ENCODE measurements at places on chromosomes 5 and 9.

DNA sequence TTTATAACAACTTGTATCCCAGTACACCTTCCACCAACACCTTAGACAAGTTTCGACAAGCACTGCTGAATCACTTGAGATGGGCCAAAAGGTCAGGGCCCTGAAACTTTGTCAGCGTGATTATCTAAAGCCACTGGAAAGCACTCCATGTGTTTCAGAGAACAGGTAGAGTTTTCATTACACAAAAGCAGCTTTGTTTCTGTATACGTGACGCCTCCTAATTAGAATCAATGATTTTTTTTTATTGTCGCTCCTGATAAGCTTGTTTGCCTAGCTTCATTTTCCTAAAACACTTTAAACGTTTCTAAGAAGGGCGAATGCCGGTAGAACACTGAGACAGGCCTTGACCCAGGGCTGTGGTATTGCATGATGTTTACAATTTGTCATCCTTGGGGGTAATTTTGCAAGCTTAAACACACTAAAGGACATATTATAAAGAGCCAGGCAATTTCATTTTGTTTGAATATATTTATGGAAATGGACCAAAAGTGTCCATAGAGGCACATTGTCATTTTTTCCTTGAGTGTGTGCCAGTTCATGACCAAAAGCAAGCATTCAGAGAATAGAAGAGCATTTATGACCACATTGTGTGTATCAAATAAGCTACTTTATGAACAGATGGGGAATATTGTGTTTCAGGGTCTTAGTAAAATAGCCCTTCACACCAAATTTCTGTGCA, 193.6 kb downstream of the GLIS3 start:
- DNase-seq, result no peak

- DNase-seq, result no peak
Observed at GRCh38 chr9:98009936-98010335, 26.8 kb downstream of the ANP32B start.

DNA sequence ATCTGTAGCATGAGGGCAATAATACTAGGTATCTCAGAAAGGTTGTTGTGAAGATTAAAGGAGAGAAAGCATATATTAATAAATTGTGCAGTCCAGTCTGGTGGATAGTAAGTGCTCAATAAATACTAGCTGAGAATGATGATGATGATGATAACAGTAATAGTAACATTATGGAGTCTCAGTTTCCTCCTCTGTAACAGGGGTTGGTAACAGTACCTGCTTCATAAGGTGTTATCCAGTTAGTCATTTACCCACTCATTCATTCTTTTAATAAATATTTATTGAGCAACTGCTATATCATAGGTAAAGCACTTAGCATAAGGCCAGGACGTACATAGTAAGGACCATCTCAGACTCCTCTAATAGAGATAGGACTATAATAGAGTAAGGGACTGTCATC, 7.6 kb downstream of the SLC6A7 start:
- DNase-seq, result no peak

GRCh38 chr9:130938184-130938651, 829 bp downstream of the FIBCD1 start:
- no peak for DNase-seq

DNA sequence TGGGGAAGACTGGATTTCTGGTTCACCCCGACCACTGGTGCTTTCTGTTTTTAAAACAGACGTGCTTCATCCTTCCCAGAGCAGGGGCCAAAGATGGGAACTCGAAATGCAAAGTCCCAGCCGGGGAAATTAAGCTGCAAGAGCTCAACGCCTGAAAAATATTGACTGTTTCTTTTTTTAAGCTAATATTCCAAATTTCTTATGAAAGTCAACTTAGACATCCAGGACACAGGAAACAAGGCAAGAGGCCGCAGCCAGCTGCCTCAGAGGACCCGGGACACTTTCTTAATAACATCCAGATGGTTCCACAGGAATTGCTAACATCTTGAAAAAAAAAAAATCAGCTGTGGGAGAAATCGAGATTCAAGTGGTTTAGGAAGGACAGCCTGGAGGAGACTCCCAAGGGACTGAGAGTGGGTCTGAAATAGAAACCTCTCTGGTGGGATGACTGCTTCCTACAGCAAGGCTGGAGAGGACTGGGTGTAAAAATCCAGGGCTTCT, 144.9 kb downstream of the FGF1 start:
- no peak for DNase-seq

GRCh38 chr9:89750117-89750791, 145.4 kb downstream of the GADD45G start:
- DNase-seq, result no peak

DNA sequence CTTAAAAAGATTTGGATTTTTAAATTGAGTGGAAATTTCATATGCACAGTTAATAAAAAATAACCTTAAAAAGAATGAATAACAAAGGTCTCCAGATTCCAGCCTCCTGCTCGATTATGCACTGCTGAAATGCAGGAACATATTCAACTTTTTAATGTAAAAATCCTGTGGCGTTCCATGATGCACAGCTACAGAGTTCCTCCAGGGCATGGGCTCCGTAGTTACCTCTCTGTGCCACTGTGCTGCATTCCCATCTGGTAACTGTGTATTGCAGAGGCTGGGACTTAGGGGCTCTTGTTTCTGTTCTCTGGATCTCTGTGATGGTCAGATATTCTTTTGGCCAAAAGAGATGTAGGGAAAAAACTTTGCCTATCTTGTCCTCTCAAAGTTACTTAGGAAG, 31.5 kb upstream of the EQTN start:
- DNase-seq, result no peak

DNA sequence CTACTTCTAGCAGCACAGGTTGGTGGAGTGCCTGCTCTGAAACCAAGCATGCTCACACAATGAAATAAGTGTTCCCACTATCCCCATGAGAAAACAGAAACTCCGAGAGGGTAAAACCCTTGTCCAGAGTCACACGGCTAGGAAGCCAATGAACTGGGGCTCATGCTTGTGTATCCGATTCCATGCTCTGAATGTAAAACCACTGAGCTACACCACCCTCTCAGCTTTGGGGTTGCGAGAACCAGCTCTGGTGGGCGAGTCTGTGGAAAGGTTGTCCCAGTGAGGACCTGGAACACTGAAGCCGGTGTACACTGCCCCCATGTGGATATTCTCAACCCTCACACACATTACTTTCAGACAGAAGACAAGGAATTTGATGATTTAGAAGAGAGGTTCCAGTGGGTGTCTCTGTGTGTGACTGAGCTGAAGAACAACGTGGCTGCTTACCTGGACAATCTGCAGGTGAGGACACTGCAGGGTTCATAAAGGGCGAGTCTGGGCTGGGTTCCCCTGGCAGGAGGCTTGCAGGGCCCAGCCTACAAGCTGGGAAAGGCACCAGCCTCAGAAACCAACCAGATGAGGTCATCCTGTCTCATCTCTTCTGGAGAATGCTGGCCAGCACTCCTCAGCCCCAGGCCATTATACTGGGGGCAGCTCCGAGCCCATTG, 37.4 kb downstream of the ARHGEF37 start:
- DNase-seq, result no peak

DNA sequence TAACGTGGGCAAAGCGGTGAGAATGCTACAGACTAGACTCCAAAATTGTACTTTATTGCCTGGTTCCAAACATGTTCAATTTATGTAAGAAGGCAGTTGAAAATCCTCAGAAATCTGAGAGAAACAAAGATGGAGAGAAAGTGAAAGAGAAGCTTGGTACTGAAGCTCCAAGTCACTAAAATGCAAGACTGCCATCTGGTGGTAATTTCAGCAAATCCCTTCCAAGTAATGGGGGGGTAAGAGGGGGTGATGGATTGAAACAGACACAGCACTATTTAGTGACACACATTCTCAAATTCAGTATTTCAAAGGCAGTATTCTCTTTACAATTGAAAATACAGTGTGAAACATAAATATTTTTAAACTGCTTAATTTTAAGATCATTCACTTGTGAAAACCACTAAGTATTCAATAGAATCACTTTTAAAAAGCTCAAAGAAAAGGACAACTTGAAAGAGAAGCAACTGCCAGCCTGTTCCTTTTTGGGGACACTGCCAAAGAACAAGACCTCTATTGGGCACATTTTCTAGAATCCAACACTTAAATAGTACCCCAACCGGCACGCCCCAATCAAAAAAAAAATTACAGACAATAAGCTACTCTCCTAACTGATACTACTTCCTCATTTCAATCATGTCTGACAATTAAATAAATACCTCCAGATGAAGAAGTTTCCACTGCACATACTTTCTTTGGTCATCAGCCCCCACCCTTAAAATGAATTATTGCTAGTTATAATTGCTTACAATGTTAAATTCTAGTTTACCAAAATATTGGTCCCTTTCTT, 131.5 kb downstream of the AGTPBP1 start:
- DNase-seq, result no peak

GRCh38 chr5:10702040-10702629, 58.9 kb downstream of the DAP start:
- no peak for DNase-seq

GRCh38 chr5:171129308-171129707, 179.7 kb upstream of the TLX3 start:
- no peak for DNase-seq

DNA sequence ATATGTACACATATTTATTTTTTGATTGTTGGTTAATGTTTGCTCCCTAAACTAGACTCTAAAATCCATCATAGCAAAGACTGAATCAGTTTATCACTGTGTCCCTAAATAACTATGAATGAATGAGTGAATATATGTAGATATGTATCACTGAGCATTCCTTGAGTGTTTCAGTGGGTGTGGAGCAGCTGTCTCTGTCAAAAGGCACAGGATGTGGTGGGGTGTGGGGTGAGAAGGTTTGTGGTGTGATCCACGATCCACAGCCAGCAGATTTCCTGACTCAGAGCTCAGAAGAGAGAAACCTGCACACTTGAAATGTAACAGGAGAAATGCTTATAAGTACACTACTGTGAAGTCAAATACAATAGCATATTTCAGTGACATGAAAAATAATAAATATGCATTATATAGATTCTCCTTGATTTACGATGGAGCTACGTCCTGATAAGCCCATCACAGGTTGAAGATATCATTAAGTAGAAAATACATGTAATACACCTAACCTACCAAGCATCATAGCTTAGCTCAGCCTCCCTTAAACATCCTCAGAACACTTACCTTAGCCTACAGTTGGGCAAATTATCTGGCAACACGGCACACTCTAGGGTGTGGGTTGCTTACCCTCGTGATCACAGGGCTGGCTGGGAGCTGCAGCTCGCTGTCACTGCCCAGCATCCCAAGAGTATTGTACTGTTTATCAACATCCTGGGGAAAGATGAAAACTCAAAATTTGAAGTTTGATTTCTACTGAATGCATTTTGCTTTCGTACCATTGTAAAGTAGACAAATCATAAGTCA, 287.0 kb downstream of the GAS1 start:
- DNase-seq, result no peak

DNA sequence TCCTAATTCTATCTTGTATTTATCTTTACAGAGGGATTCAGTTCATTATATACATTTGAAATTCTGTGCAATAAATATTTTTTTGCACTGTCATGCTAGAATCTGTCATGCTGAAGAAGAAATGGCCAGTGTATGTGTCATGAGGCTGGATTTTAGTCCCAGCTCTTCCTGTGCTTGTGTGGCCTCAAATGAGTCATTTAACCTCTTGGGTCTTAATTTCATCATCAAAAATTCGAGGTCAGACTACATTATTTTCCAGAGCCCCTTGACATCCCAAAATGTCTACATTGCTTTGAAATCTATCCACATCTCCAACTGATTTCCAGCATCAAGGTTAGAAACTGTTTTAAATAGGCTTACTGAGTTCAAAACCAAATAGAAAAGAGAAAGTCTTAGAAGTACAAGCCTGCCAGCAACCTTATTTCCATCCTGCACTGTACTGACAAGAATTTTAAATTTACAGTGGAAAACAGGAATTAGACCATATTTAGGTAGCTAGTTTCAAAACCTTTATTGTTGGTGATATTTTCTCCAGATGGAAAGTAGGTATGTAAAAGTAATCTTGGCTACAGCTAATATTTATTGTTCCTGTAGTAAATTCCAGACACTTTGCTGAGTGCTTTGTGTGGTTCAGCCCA, 96.7 kb upstream of the MAMDC2 start:
- DNase-seq, result no peak

DNA sequence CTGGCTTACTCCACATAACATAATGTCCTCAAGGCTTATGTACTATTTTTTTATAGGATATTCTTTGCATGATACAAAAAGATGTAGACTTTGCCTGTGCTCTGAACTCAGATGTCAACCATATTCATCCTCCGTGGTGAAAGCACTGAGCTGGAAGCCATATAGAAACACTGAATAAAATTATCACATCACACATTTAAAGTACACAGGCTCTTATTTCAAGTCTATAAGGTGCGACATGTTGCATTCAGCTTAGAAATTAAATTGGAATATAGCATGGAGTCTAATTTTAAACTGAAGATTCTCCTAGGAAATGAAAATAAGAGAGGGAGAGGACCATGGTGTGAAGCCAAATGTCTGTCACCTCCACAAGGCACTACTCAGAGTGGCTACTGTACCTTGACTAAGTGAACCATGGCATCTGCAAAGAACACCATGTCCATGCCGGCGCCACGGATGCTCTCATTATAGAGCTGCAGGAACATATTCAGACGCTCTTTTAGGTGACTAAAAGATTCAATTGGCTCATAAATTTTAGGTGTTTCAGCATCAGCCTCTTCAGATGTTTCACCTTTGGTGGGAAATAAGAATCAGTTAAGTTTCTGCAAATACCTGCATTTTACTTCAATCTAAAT, 158.6 kb downstream of the DNAH5 start:
- no peak for DNase-seq

- no peak for DNase-seq
Observed at GRCh38 chr5:170333161-170333910, 35.8 kb upstream of the LCP2 start.

DNA sequence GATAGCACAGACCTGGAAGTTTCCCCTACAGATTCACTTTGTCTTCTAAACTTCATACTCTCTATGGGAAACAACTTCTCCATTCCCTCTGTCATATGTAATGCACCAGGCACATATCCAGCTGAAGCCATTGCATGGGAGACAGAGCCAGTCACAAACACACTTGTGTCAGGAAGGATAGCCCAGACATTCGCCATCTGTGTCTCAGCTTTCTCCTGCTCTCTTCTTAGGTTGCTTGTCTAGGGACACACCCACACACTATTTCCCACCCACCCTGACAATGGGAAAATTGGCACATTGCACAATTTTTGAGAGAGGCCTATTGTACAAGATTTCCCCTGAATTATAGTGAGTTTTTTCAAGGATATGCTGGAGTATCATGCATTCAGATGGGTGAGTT, 158.4 kb upstream of the MPDZ start:
- no peak for DNase-seq

GRCh38 chr9:121230256-121230655, 28.6 kb upstream of the RAB14 start:
- no peak for DNase-seq

- no peak for DNase-seq
Observed at GRCh38 chr9:114092336-114092735, 6.8 kb downstream of the KIF12 start.

Measured in activated CD4-positive, CD25-positive, alpha-beta regulatory T cell (primary cell).